ENCODE measurements at places on chromosomes 2 and 18. TPM values are rescaled to one million over a fixed set of nuclear protein-coding genes. Genes with fewer than 3 reads are reported as not detected.

DNA sequence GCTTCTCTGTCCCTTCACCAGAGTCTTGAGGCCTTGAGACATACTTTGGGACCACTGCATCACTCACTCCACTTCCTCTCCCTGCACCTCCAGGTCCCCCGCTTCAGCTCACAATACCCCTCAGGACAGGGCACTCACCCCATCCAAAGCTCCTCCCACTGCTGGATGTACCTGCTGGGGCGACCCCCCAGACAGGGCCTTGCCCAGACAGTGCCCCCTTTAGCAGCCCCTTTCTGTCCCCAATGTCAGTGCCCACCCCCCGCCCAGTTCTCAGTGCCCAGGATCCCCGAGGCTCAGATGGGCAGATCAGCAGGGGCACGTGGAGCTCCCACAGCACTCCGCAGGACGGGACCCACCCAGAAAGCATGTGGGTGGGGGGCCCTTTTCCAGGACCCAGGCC, 23.8 kb upstream of the IMP4 start:
- DNase-seq = no peak

Gene ALPG
- not detected for total RNA-seq

GRCh38 chr2:179770029-179770428, 91.4 kb downstream of the ZNF385B start:
- DNase-seq = no peak

GRCh38 chr18:56861244-56861643, 210.1 kb downstream of the WDR7 start:
- DNase-seq = no peak

Gene SEPTIN10
- 55.4 TPM for total RNA-seq

DNA sequence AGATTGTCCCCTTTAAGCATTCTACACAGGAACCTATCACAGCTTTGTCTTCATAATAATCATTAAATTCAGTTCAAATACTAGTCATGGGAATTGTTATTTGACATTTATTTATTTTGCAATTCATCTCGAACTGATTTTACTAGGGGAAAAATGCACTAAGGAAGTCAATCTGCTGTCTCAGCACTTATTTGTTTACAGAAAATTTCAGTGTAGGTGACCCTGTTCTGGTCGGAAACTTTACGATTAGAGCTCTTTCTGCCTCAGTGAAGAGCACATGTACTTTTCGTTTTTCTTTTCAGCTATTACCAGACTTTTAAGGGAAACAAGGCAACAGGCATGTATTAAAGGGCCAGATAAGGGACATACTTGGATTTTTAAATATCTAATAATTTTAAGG, 1405.7 kb upstream of the ZEB2 start:
- DNase-seq = no peak

Measured in left ventricle myocardium inferior (tissue), 1 donor.